ENCODE measurements at places on chromosomes 7 and 10. TPM values are rescaled to one million over a fixed set of nuclear protein-coding genes. Genes with fewer than 3 reads are reported as not detected.

The ADAM22 gene
- 0.28 TPM for total RNA-seq

The HOXA9 gene
- total RNA-seq, result not detected

The CALHM3 gene
- not detected for total RNA-seq

The KIAA1217 gene
- 2.3 TPM for total RNA-seq

The CABCOCO1 gene
- total RNA-seq, result not detected

The LLCFC1 gene
- not detected for total RNA-seq

The PIP gene
- 0.38 TPM for total RNA-seq

The TMEM196 gene
- total RNA-seq, result not detected

The COMTD1 gene
- 4.2 TPM for total RNA-seq

The ACTA2 gene
- total RNA-seq, result 961 TPM

The RAPGEF5 gene
- total RNA-seq, result 11.7 TPM

The TSPAN15 gene
- 1.7 TPM for total RNA-seq

The CYP3A7 gene
- total RNA-seq, result not detected

The KLF14 gene
- total RNA-seq, result under 0.01 TPM

The CYP2C18 gene
- not detected for total RNA-seq

The C10orf95 gene
- not detected for total RNA-seq

The GBF1 gene
- total RNA-seq, result 30.3 TPM

The ABCB4 gene
- total RNA-seq, result 0.28 TPM

The ANKRD1 gene
- 169 TPM for total RNA-seq

The HOXA6 gene
- total RNA-seq, result 0.28 TPM

The GPR26 gene
- total RNA-seq, result not detected

The NEBL gene
- total RNA-seq, result 0.19 TPM

The CRPPA gene
- 2.0 TPM for total RNA-seq

The PRXL2A gene
- total RNA-seq, result 26.5 TPM

The HOXA3 gene
- under 0.01 TPM for total RNA-seq

The FGFR2 gene
- 0.19 TPM for total RNA-seq

Data from regular cardiac myocyte (primary cell).